ENCODE measurements at places on chromosomes 1 and 21.
A peak's percentile ranks its signal among the peaks of the same experiment; 100 is the strongest.

GRCh38 chr1:152824964-152825363 lies 2.3 kb upstream of the LCE1A start:
- no peak for DNase-seq

DNA sequence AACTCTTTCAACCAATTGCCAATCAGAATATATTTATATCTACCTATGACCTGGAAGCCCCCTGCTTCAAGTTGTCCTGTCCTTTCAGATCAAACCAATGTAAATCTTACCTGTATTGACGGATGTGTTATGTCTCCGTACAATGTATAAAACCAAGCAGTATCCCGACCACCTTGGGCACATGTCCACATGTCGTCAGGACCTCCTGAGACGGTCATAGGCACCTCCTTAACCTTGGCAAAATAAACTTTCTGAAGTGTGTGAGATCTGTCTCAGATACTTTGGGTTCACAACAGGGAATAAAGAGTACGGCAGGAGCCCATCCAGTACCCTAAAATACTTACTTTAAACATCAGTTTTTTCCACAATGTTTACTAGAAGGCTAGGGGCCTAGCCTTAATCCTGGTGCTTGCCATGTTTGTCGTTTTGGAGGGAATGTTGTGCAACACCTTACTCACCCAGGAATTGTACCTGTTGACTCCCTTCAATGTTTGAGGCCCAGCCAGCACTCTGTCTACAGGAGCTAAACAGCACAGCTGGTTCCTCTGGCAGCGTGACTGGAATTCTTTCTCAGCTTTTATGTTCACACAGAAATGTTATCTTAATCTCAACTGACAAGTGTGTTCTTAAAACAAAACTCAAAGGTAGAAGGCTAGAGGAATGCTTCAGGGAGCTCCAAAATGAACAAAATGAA lies 90.8 kb upstream of the USP25 start:
- DNase-seq, result no peak

DNA sequence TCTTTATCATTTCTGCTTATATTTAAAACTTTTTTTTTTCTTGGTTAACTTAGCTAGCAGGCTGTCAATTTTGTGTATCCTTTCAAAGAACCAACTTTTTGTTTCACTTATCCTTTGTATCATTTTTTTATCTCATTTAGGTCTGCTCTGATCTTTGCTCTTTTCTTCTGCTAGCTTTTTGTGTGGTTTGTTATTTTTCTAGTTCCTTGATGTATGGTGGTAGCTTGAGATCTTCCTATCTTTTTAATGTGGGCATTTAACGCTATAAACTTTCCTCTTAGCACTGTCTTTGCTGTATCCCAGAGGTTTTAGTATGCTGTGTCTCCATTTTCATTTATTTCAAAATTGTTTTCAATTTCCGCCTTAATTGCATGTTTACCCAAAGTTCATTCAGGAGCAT lies 36.5 kb downstream of the FOXJ3 start:
- no peak for DNase-seq

DNA sequence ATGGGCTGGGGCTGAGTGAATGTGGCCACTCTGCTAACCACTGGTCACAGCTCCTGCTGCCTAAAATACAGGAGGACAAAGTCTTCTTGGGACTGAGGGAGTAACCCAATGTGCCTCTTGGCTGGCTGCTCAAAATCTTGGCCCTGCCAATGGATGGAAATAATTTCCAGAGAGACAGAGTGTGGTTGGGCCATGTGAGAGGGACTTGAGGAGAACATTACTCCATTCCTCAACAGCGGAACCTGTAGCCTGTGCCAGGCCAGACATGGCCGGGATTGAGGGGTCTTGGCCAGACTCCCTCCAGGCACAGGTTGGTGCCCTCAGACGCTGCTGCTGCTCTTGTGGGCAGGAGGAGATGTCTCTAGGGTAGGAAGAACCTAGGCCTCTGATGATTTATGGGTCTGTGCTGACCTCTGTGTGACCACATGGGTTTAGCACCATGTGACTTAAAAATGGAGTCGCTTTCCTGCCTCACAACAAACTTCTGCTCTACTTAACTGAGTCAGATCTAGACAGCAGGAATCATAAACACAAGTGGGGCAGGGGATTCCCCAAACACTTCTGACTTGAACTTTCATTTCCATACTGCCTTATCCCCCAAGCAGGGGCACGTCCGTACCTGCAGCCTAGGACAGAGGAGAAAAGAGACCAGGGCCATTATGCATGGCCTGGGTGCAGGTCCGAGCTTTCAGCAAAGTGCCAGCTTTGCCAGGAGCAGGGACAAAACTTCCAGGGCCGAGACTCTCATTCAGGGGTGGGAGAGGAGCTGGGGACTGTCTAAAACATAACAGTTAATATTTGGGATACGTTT lies 79.2 kb downstream of the CD34 start:
- peak; percentile 40 for DNase-seq

DNA sequence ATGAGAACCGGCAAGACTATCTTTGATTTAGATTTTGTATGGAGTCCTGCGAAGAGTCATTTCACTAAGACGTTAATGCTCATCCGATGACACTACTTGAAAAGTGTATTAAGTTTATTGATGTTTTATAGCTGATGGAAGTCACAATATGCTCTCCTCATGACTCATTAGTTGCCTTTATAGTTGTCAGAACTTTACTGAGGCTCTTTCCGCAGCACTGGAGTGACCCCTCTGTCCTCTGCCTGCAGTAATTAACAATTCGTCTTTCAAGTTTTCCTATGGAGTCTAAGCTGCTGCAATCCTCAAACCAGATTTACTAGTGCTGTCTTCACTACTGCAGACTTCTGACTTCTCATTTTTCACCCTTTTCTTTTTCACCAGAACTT lies 853 bp downstream of the USP16 start:
- no peak for DNase-seq

- DNase-seq, result no peak
Measured at GRCh38 chr1:158025576-158026230, 32.3 kb downstream of the KIRREL1 start.

DNA sequence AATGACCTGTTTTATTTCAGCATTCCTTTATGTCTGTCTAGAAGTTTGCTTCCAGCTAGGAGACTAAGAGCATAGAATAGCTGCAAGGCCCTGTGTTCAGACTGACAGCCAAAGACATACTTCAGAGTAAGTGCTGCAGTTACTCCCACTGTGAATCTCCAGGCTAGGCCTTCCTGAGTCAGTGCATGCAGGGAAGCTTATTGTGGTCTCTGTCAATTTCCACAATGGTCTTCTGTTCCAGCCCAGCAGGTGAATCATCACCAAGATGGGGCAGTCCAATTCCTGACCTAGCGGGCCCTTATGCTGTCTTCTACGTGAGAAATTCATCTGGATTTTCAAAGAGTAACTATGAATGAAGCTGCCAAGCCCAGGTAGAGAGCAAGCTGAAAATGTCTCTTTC lies 146.3 kb upstream of the C8B start:
- DNase-seq, result no peak

DNA sequence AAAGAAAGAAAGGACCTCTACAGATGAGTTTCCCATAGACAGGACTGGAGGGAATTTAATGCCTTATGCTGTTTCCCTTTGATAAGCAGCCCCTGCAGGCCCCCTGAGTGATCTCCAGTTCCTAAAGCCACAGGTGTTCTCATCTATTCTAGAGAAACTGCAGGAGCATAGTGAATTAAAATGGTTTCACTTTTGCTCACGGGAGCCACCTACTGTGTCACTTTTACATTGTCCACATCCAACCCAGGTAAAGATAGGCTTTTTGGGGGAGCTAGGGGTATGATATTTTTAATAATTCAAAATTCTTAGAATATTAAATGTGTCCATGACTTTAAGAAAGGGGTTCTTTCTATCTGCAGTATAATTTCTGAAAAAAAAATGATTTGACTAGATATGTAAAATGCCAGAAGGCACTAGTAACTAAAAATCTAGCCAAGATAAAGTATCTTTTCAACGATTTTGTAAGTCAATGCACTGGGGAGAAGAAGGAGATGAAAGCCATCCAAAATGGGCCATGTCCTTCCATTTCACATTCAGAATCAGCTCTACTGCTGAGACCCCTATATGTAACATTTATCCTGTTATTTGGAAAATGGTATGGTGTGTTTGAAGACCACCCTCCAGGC lies 267.3 kb upstream of the DUSP10 start:
- DNase-seq, result peak; percentile 7

GRCh38 chr1:47481936-47482335 lies 44.1 kb downstream of the FOXD2 start:
- no peak for DNase-seq

DNA sequence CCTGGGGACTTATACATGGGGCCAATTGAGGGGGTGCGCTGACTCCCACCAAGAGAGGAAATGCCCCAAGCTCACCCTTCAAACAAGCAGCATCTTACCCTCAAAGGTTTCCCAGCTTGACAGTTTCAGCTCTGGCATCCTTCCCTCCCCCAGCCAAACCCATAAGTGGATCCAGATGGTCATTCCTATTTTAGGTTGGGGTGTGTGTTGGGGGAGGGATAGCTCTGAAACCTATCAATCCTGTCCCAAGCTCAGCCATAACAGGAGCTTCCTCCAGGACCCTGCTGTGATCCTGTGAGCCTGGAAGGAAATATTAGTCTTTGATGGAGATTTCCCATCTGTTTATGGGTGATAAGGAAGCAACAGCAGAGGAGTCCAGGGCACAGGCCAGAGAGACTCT lies 3.4 kb upstream of the TMEM222 start:
- DNase-seq, result no peak

DNA sequence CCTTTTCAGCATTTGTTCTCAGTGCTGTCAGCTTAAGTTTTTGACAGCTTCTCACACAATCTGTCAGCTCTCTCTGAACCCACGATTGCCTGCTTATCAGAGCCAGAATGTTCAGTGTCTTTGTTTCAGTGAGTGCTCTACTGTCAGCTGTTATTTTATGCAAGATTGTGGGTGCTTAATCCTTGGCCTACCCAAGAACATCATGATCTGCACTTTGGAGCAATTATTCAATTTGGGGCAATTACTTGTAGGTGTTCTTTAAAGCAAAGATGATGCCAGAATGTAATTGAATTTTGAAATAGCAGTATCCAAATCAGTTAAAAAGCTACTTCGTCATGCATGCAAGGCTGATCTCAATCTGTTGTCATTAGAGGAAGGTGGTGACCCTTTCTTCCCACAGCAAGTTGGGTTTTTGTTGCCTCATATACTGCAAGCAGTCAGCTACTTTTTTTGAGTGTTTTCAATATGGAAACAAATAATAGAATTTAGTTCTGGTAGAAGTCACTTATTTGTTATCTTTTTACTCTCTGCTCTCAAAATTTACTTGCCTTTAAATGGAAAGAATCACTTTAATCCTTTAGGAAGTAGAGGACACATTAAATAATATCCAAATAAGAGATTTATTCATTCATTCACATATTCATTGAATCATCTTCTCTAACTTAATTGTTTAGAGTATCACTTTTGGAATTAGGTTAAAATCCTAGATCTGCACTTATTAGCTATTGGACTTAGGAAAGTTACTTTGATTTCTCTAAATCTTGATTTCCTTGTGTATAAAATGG lies 253.5 kb upstream of the CACYBP start:
- no peak for DNase-seq

GRCh38 chr1:201710632-201711597 lies 118.0 kb upstream of the IPO9 start:
- DNase-seq, result no peak

All from stimulated activated CD4-positive, alpha-beta T cell treated with anti-CD3 and anti-CD28 coated beads, Interleukin-4, amount 100 ng/mL, for 1 hour (primary cell).